ENCODE measurements at places on chromosomes 1 and 21. TPM values are rescaled to one million over a fixed set of nuclear protein-coding genes. Genes with fewer than 3 reads are reported as not detected.

TSTD1 gene
- 14.6 TPM for total RNA-seq

CASQ1 gene
- not detected for total RNA-seq

PEAR1 gene
- 14.0 TPM for total RNA-seq

C1orf56 gene
- total RNA-seq, result 3.9 TPM

HTR6 gene
- total RNA-seq, result not detected

COL8A2 gene
- 0.24 TPM for total RNA-seq
